ENCODE measurements at places on chromosomes 3 and 15.
A peak's percentile ranks its signal among the peaks of the same experiment; 100 is the strongest.

- no peak for DNase-seq
Observed at GRCh38 chr3:13420045-13420830, at the start of gene NUP210. NUP210 (minus strand) TSS chr3:13420322; CDS start chr3:13420226, 96 bp downstream.

- no peak for DNase-seq
Observed at GRCh38 chr3:30530084-30530483, 76.3 kb upstream of the TGFBR2 start.

DNA sequence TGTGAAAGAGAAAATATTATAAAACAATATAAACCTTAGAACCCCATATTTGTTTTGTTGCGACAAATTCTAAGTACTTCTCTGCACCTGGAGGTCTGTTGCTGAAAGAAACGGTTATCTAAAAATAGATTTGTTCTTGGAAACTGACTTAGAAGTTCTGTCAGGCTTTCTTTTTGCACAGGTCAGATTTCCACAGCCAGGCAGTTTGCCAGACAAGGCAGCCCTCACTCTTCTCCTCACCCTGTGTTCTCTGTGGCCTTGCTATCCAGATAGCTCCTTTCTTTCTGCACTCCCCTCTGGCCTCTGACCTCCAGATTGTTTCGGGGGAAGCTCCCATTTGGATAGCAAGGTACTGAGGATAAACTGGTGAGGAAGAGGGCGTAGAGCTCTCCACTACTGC is 413.3 kb upstream of the ONECUT1 start:
- no peak for DNase-seq

DNA sequence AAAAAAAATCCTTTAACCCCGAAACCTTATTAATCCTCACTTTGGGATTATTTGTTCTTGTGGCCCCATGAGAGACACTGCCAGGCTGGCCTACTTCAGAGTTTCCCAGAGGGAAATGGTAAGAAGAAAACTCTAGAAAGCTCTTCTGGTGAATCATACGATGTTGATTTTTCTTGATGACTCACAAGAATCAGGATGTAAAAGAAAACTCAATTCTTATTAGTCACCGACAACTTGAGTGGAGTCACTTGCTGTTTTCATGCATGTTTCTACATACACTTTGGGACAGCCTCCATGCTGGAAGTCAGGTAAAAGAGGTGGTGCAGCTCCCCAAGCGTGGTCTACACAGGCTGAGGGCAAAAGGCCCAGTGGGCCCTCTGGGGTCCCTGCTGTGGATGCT is 42.8 kb downstream of the MYO5C start:
- no peak for DNase-seq

DNA sequence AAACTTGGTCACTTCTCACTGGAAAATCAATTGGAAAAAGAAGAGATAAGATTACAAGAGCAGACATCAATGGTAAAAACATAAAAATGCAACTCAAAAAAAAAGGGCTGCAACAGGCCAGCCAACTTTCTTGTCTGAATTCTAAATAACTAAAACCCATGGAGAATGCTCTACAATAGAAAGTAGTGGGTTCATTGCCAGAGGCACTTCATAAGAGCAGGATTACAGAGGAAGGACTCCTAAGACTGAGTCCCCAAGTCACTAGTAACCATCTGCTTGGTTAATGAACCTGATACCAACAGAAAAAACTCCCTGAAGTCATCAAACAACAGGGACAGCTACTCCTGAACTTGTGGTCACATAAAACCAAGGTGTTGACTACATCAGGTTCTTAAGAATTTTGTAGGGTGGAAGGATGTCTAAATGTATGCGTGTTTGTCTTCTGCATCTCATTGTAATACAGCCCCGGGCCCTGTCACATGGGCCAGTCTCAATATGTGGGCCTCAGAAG is 148.6 kb downstream of the IMPG2 start:
- DNase-seq: no peak

GRCh38 chr15:68205954-68206539 is 915 bp upstream of the CALML4 start:
- no peak for DNase-seq

GRCh38 chr15:66730168-66731021 is 28.4 kb downstream of the SMAD6 start:
- no peak for DNase-seq

- no peak for DNase-seq
Observed at GRCh38 chr3:14700891-14701290, 25.9 kb downstream of the C3orf20 start.

- no peak for DNase-seq
Observed at GRCh38 chr15:72342385-72342784, 22.4 kb upstream of the CELF6 start.

- DNase-seq: peak; percentile 77
Observed at GRCh38 chr3:52533623-52534280, at the start of gene NT5DC2. NT5DC2 (minus strand) TSS chr3:52533857; CDS start chr3:52533737, 120 bp downstream.

- DNase-seq: no peak
Observed at GRCh38 chr3:115375362-115375761, 228.3 kb upstream of the ZBTB20 start.

- DNase-seq: no peak
Observed at GRCh38 chr15:31392761-31393401, 66.2 kb downstream of the KLF13 start.

DNA sequence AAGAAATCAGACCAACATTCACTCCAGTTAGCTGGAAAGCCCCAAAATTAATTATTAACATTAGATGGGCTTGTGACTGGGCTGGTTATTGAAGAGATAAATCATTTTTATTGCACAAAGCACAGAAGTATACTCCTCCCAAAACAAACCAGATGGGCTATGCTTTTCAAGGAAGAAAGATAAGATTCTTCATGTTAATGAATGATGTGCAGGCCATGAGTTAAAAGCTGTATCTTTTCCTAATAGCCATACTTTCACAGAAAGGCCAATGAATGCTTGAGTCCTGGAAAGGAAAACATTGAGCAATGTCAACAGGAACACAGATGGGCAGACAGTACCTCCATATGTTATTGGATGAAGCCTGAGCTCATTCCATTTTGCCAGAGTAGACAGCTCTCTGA is 55.4 kb downstream of the OCA2 start:
- no peak for DNase-seq

DNA sequence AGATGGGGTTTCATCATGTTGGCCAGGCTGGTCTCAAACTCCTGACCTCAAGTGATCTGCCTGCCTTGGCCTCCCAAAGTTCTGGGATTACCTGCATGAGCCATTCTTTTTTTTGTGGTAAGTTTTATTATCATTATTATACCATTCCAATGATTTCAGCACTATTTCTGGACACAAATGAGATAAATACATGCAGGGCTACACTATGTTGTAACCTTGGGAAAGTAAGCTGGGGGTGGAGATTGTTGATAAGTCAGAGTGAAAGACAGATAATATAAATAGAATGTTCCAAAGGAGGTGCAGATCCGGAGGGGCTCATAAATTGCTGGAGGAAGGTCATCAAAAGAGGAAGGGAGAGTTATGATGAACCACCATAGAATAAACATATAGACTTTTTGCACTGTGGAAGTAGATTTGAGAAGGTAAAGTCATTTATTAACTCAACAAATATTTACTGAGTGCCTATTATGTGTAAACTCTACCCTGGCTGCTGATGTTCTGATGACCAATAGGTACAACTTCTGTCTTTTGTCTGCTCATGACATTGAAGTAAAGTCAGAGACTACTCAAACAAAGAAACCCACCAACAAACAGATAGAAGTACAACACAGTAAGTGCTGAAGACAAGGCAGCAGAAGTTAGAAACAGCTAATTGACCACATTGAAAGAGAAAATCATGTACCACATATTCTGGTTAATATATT is 478.9 kb upstream of the GOLIM4 start:
- DNase-seq: no peak

- DNase-seq: no peak
Observed at GRCh38 chr3:24352893-24353553, 141.6 kb downstream of the THRB start.

- no peak for DNase-seq
Observed at GRCh38 chr3:159165961-159166360, 364.1 kb downstream of the MFSD1 start.

- no peak for DNase-seq
Observed at GRCh38 chr3:44862226-44862637, 520 bp downstream of the TMEM42 start.

DNA sequence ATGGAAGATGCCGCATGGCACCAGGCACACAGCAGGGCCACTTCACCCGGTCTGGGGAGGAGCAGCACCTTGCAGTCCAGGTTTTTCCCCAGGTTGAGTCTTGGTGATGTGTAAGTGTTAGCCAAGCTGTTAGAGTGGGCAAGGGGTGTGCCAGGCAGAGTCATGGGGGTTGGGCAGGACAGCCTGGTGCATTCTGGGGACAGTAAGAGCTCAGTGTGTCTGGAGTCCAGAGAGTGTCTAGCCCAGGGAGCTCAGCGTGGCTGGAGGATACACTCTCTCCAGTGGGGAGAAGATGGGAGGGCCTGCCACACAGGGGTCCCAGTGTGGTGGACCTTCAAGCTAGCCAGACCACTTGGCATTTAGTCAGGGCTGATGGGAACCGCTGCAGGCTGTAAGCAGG is 87.4 kb downstream of the AAGAB start:
- DNase-seq: no peak

DNA sequence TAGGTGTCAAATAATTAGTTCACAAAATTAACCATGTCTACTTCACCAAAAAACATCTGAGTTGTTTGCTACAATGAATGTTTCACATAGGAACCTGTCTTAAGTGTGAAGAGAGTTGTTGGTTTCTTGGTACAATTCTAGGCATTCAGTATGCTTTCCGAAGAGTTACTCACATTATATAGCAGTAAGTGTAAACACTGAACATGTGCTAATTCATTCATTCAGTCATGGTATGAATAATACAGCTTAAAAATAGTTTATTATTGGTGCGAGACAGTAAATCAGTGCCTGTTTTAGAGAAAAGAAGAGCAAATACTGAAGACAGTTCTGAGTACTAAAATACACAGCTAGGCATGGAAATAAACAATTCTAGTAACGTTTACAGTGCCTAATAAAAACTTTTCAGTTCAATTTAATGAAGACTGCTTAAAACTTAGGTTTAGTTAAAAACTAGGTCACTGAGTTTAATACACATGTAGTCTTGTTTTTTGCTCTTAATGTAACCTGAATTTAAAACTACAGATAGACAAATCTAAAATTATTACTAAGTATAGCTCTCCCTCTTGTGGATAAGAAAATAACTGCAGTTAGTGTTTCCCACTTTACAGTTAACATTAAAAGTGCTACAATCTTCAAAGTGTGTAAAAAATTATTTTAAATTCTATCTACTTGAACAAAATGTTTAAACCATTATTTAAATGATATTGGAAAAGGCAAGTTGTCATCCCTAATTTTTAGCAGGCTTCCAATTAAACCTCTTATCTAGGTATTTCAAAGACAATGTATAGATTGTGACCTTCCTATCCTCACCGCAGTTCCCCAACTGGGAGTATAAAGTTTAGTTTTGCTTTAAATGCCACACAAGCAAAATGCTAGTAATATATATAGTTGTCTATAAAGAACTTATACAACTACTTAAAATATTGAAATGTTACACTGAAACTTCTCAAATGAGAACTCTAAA is 20.1 kb upstream of the ZCWPW2 start:
- no peak for DNase-seq

DNA sequence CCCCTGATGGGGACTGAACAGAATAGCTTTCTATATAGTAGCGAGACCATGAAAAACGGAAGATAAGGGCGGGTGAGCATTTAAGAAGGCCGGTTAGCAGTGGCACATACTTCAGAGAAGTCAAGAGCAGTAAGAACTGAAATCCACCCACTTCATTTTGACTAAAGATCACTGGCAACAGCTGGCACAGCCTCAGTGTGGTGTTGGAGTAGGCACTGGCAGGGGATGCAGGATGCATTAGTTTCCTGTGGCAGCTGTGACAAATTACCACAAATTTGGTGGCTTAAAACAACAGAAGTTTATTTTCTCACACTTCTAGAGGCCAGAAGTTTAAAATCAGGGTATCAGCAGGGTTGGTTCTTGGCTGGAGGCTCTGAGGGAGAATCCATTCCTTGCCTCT is 176.5 kb downstream of the ADAMTSL3 start:
- no peak for DNase-seq

GRCh38 chr3:133197619-133198018 is 159.4 kb downstream of the TMEM108 start:
- no peak for DNase-seq

DNA sequence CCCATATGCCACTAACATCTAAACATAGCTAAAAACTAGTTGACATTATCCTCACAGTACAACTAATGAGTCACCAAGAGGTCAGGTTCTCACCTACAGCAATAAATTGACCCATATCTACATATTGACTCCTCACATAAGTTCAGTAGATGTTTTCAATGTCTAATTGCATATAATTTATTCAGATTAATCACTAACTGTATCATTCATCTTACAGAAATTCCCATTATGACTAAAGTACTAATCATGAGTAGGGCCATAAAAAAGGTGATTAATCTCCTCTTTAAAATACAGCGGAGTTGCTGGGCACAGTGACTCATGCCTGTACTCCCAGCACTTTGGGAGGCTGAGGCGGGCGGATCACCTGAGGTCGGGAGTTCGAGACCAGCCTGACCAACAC is 82.4 kb upstream of the ST3GAL6 start:
- DNase-seq: no peak

DNA sequence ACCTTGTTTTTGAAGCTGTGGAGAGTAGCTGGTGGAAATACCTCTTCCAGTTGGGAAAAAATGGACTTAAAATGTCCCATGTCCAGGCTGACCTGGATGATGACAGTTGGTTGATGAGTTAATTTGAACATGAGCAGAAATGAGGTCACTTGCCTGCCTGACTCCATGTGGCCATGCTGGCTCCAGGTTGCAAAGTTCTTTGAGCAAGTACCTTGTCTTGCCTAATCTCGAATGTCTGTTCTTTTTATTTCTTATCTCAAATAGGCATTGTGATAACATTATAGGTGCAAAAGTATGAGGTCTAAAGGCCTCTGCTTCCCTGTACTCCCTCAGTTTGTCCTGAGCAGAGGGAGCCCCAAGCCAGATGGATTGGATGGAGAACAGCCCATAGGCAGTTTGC is 9.0 kb downstream of the MAPKBP1 start:
- DNase-seq: no peak

DNA sequence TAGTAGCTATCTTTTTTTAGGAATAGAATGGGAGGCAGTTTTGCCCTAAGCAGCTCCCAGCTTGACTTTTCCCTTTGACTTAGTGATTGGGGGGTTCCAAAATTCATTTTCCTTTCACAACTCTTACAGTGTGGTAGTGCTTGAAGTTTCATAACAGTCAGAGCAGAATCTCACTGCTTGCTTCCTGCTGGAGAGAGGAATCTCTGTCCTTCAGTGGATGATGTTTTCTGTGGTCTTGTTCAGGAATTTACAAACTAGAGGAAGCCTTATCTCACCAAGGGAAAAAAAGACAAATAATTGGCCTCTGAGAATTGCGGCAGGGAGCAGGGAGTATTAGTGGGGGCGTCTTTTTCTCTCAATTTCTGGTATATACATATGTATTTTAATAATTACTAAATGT is 326.6 kb upstream of the C2CD4B start:
- no peak for DNase-seq

DNA sequence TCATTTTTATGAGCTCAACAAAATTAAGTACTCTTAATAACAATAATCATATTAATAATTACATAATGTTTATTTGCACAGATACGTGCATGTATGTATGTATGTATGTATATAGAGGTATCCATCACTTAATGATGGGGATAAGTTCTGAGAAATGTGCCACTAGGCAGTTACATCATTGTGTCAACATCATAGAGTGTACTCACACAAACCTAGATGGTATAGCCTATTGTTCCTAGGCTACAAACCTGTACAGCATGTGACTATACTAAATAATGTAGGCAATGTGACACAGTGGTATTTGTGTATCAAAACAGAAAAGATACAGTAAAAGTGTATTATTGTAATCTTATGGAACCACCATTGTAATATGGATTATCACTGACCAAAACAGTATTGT is 874.7 kb upstream of the GBE1 start:
- DNase-seq: no peak
